ENCODE measurements at places on chromosomes 3 and 15.
A peak's percentile ranks its signal among the peaks of the same experiment; 100 is the strongest.

- peak; percentile 18 for DNase-seq
Measured at GRCh38 chr15:70100474-70101341, 3.0 kb upstream of the TLE3 start.

GRCh38 chr3:65963787-65964677, 74.7 kb downstream of the MAGI1 start:
- no peak for DNase-seq

GRCh38 chr3:9008550-9009255, 45.4 kb upstream of the RAD18 start:
- no peak for DNase-seq

DNA sequence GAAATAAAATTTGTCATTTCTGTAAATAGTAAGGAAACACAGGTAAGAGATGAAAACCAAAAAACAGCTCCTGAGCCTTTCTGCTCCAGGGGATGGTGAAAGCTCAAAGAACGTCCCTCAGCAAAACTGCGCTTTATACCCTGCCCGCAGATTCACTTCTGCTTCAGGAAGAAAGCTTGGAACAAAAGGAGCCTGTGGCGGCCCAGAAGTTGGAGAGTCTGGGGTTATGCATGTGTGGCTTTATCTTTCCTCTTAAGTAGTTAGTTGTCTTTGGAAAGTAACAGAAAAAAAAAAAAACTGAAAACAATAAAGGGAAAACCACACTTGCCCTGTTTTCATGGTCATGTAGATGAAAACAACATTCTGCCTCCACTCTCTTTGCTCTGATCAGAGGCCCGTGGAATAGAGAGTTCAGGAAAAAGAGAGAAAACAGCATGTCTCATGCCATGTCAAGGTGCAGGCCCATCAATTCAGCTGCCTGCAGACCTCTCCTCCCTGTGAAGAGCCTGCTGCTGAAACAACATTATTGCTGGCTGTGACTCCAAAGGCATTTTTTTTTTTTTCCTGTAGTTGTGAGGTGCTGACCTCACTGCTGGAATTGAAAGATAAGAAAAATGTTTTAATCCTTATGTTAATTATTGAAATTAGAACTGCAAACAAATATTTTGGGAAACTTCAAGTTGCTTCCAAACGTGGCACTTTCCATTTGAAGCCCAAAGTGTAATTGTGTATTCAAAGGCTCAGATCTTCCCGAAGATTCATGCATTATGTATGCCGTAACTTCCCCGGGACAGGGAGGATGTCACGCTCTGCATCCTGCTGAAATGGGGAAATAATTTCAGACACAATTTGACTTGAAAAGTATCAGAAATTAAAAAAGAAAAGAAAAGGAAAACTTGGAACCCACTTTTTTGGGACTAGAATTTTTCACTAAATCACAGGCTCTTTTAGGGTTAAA, 108.4 kb upstream of the ZNF385D start:
- DNase-seq = no peak

GRCh38 chr3:51057121-51057520, 328.0 kb upstream of the MANF start:
- DNase-seq = no peak

Measured in activated naive CD4-positive, alpha-beta T cell (primary cell).